ENCODE measurements at places on chromosomes 2 and 18.
A peak's percentile ranks its signal among the peaks of the same experiment; 100 is the strongest.

GRCh38 chr2:179946810-179947615 is 60.1 kb downstream of the CWC22 start:
- no peak for DNase-seq

- no peak for DNase-seq
These were observed 78.0 kb upstream of the CWC22 start for GRCh38 chr2:180085144-180085543.

GRCh38 chr2:239355139-239355538 is 45.7 kb downstream of the HDAC4 start:
- DNase-seq: no peak

GRCh38 chr2:22991844-22992243 is 393.1 kb upstream of the KLHL29 start:
- no peak for DNase-seq

GRCh38 chr2:197201874-197202273 is 108.7 kb downstream of the ANKRD44 start:
- DNase-seq: no peak

DNA sequence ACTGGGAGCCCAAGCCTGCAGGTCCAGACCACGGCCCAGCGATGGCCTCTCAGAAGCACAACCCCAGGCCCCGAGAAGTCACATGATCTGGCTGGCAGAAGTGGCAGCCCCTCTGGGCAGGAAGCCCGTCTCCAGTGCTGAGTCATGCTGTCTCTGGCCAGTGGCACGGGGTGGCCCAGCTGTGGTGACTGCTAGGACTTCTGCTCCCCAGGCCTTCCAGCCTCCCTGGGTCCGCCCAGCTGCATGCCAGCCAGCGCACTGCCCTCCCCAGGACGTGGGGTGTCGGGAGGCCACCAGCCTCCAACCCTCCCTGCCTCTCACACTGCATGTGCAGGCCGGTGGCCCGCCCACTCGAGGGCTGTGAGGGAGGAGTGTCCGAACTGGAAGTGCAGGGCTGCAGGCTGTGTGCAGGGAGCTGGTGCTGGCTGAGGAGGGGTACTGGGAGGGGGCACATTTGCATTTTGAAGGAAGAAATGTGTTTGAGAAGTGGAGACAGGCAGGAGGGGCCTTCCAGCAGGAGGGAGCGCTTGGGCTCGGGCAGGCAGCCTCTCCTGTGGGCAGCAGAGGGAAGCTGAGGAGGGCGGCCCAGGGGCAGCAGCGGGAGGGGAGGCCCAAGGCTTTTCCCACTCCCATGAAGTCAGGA is 17.0 kb upstream of the HPCAL1 start:
- DNase-seq: peak; percentile 33

- DNase-seq: no peak
These were observed 89.9 kb downstream of the SOX11 start for GRCh38 chr2:5782103-5782502.

- no peak for DNase-seq
These were observed 78.9 kb upstream of the CYRIA start for GRCh38 chr2:16744521-16744920.

GRCh38 chr18:47427072-47427471 is 175.6 kb upstream of the SKOR2 start:
- no peak for DNase-seq

DNA sequence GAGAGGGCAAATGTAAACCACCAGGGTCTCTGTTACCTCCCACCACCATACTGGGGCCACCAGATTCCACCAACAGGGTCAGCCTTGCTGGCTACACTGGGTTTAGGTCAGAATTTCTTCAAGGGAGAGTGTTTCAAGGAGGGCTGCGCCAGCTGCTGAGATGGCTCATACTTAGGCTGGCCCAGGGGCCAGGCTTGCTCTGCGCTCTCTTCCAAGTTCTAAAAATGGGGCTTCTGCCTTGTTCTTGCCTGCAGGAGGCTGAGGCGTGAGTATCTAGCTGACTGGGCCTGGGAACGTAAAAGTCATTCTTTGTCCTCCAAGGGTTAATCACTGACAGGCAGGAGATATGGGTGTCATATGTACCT is 28.1 kb downstream of the MRPL33 start:
- DNase-seq: peak; percentile 42

DNA sequence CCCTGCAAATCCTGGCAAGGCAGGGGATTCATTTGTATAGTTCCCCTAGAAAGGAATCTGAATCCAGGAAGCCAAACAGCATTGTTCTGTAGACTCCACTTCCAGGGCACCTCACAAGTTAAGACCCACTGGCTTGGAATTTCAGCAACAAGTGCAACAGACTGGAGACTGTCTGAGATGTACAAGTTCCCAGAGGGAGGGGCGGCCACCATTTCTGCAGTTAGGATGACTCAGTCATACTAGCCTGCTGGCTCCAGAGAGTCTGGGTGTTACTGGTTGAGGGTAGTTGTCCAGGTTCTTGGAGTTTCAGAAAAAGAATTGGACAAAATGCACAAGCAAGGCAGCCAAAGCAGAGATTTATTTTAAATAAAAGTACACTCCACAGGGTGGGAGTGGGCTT is 384.2 kb downstream of the DSC3 start:
- no peak for DNase-seq

DNA sequence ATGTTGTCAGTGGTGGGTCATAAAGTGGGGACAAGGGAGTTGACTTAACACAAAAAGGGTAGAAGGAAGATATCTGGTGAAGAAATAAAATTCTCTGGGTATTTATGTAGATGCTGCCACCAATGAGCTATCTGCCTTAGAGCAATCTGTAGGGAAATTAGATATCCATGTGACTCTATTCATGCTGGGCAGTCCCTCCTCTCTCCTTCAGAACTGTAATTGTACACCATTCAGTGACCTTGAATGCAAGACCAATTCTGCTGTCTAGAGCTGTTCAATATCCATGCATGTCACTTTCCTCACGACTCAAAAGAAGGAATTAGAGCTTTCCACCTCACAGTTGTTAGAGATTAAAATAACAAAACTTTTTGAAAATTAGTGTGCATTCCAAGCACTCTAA is 28.6 kb upstream of the TDRD15 start:
- no peak for DNase-seq

DNA sequence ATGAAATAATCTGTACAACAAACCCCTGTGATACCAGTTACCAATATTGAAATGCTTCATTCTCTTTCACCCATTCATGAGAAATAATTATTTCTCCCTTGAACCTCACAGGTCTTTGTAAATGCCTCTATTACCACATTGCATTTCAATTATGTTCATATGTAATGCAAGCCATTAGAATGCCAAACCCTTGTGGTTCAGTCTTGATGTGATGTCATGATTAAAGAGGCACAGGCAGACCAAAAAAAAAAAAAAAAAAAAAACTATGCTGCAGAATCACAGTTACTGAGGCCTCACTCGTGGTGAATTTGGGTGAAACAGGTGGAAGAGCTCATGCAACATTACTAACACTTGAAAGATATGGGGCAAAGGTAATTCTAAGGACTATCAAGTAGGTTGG is 9.4 kb upstream of the EPG5 start:
- DNase-seq: no peak

GRCh38 chr2:230267556-230267955 is 42.0 kb downstream of the SP140 start:
- DNase-seq: no peak

DNA sequence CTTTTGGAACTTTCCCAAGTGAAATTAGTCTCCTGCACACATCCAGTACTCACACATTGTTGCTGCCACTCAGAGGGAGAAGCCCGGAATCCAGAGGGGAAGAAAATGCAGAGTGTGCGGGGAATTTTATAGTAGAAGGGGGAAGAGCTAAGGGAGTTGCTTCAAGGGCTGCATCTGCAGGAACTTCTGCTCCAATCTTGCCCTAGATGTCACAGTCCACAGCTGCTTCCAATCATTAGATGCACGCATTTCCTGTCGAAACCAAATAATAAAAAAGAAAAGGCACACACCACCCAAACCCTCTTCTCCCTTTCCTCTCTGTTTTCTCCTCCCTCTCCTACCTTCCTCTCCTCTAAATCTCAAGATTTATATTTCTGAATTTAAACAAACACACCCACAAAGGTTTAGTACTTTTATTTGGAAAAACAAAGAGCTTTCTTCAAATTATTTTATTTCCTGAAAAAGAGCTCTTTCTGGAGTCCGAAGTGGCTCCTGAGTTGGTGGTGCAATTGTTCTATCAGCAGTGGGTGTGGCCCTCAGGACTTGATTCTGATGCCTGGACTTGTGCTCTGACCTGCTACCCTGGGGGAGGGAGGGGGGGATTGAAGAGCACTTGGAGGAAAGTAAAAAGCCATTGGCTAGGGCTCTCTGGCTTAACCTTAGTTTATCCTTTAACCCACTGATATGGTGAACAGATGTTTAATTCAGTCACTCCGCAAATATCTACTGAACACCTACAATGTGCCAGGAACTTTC is 72.0 kb downstream of the KCNE4 start:
- no peak for DNase-seq

- no peak for DNase-seq
These were observed 18.0 kb downstream of the GPR35 start for GRCh38 chr2:240643093-240643810.

GRCh38 chr2:42138163-42139015 is 30.8 kb upstream of the EML4 start:
- no peak for DNase-seq

DNA sequence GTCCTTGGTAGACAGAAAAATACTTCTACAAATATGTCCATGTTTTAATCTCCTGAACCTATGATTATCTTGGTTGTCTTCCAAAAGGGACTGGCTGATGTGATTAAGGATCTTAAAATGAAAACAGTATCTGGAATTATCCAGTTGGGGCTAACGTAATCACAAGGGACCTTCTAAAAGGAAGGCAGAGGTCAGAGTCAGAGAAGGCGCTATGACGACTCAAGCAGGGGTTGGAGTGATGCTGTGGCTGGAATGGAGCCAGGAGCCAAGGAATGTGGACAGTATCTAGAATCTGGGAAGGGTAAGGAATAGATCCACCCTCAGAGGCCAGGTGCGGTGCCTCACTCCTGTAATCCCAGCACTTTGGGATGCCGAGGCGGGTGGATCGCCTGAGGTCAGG is 4.2 kb upstream of the USP14 start:
- no peak for DNase-seq

- no peak for DNase-seq
These were observed 310.3 kb downstream of the SS18 start for GRCh38 chr18:25780105-25780504.

Data from GOT3 (cell line).